ENCODE measurements at places on chromosomes 3 and 15.

DNA sequence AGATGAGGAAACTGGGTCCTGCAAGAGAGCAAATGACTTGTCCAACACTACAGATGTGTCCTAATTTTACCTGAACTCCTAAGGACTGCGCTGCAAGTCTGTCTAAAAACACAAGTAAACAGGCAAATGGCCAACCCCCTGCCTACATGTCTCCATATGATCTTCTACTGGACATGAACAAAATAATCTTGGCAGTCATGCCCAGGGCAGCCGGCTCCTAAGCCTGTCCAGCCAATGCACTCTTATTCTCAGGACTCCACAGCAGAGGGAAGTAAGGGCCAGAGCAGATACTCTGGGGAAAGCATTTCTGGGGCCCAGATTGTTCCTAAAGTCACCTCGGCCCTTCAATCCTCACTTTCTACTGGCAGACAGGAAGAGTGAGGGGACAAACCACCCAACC is 10.3 kb downstream of the COLQ start:
- no peak for DNase-seq

GRCh38 chr3:129794311-129795185 is 99.0 kb downstream of the TMCC1 start:
- DNase-seq: no peak

GRCh38 chr15:63517628-63518027 is 13.2 kb downstream of the USP3 start:
- DNase-seq: no peak

GRCh38 chr15:45399381-45400212 is 21.3 kb upstream of the GATM start:
- no peak for DNase-seq
